Stimulated activated CD4-positive, alpha-beta T cell treated with anti-CD3 and anti-CD28 coated beads, TNF-alpha, amount 100 ng/mL, for 1 hour (primary cell): ENCODE measurements at places on chromosomes 12 and 14.

DNA sequence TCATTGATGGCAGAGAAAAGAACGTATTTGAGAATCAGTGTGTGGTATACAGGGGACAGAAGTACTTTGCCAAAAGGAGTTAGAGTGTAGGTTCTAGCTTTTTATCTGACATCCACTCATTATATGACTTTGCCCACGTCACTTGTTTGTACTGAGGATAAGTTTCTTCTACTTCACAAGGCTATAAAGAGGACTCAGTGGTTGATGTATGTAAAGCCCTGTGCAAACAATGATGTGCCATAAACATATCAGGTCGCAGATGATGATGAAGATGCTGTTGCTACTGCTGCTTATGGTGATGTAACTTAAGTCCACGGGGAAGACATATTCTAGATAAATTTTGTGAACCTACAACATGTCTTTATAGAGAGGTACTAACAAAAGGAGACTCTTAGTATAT is 66.3 kb downstream of the TRHDE start:
- DNase-seq = no peak

GRCh38 chr12:94157981-94158411 is 9.6 kb downstream of the PLXNC1 start:
- no peak for DNase-seq

DNA sequence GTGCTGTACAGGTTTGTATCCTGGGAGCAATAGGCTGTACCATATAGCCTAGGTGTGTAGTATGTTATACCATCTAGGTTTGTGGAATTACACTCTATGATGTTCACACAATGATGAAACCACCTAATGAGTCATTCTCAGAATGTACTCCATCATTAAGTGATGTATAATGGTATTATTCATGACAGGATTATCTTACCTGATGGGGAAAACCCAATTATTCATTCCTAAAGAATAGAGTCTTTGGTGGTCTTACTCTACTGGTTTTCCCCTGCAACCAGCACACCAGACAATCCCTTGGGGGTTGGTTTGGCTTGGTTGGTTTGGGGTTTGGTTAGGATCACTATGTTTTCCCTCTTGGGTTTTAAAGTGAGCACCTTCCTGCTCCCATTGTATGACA is 12.6 kb upstream of the OR10P1 start:
- DNase-seq = no peak

GRCh38 chr12:26239122-26239851 is 43.9 kb downstream of the SSPN start:
- no peak for DNase-seq

DNA sequence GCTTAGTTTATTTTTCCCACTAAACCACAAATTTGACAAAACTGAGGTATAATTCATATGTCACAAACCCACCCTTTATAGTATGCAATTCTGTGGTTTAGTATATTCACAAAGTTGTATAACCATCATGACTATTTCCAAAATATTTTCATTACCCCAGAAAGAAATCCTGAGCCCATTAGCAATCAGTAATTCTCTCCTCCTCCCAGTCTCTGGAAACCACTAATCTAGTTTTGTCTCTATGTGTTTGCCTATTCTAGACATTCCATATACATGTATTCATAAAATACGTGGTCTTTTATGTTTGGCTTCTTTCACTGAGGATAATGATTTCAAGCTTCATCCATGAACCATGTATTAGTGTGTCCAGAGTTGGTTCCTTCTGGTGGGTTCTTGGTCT is 267.6 kb downstream of the AEBP2 start:
- DNase-seq = no peak

GRCh38 chr14:53855127-53855526 is 101.5 kb downstream of the BMP4 start:
- DNase-seq = no peak

DNA sequence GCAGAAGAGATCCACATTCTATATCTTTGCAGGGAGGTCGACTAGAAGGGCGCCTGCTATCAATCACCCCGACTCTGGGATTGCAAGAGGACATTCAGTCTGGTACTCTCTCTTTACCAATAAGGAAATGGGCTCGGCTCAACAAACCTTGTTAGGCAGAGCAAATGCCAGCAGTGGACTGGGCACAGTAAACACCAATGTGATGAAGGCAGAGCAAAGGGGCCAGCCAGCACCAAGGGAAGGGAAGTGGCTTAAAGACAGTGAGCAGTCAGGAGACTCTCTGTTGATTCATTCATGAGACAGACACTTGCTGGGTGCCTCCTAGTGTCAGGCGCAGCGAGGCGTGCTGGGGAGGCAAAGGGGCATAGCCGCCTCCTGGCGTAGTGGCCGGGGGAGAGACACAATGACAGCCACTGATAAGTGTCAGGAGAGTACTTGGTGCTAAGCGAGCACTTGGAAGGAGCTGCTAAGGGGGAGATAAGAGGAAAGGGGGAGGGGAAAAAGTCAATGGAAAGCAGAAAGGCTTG is 34.1 kb downstream of the TMCC3 start:
- no peak for DNase-seq

- no peak for DNase-seq
Observed at GRCh38 chr14:72576258-72576657, 317.6 kb downstream of the DPF3 start.

DNA sequence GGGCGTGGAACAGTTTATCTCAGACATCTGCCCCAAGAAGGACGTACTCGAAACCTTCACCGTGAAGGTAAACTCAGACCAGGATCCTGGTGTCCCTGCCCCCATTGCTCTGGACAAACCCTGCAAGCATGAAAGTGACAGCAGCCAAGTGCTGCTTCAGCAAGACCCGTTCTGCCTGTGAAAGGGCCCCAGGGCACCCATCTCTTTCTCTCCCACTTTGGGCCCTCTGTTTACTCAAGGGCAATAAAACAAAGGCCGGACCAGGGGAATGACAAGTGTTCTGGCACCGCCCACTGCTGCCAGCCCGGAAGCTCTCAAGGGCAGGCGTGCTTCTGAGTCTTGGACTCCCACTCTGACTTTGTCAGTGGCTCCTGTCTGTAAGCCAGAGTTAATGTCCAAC is 35.3 kb downstream of the CD9 start:
- DNase-seq = no peak

GRCh38 chr14:89065879-89066278 is 241.4 kb downstream of the TTC8 start:
- DNase-seq = no peak

DNA sequence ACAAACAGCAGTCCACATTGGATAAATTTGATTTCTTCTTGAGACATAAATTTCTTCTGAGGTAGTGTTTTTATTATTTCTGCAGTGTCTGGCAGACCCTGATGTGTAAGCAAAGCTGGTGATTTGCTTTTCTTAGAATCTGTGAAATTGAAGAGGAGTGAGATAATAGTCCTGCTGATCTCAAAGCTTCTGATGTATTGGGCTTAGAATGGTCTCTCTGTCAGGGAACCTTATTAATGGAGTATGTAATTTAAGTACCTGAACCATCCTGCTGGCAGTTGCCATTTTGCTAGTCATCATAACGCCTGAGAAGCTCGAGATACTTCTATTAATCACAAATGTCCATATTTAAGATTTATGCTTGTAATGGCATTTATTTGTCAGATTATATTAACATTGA is 464.5 kb upstream of the PRICKLE1 start:
- no peak for DNase-seq
